ENCODE measurements at places on chromosomes 1 and 21. TPM values are rescaled to one million over a fixed set of nuclear protein-coding genes. Genes with fewer than 3 reads are reported as not detected.

- H3K4me1 ChIP-seq, result no peaks in the 10 kb centered on the region
- DNase-seq, result no peak
- H3K27ac ChIP-seq, result no peak overlapping the region
- no peaks in the 10 kb centered on the region for H3K27me3 ChIP-seq
- H3K36me3 ChIP-seq, result peaks cover 5% of the 10 kb centered on the region
Measured at GRCh38 chr1:116966791-116967190, 34.8 kb upstream of the CD101 start.

- H3K27ac ChIP-seq, result no peak overlapping the region
- H3K36me3 ChIP-seq, result no peaks in the 10 kb centered on the region
- no peaks in the 10 kb centered on the region for H3K4me1 ChIP-seq
- no peaks in the 10 kb centered on the region for H3K27me3 ChIP-seq
- no peak overlapping the region for H3K4me3 ChIP-seq
Measured at GRCh38 chr1:198678901-198679329, 40.1 kb downstream of the PTPRC start.

DNA sequence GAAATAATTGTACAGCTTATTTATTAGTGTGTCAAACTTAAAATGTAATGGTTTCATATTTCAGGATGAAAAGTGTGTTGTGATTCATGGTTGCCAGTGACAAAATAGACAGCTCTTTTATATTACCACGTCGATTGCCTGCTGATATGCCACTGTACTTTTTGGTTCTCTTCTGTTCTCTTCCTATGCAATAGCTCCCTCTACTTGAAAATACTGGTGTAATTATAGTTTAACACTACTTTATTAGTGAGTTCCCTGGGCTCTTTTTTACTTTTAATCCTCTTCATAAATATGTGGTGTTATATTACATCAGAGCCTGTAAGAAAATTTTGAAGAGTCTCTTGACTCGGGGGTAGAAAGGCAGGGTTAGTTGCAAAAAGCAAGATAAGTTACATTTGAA, 111.3 kb downstream of the PATJ start:
- H3K27me3 ChIP-seq, result no peaks in the 10 kb centered on the region
- H3K4me1 ChIP-seq, result no peaks in the 10 kb centered on the region
- H3K27ac ChIP-seq, result no peak overlapping the region
- no peaks in the 10 kb centered on the region for H3K36me3 ChIP-seq
- H3K4me3 ChIP-seq, result no peak overlapping the region

- no peak overlapping the region for H3K4me3 ChIP-seq
- no peaks in the 10 kb centered on the region for H3K27me3 ChIP-seq
- no peak overlapping the region for H3K27ac ChIP-seq
- peak; percentile 73 for DNase-seq
- no peaks in the 10 kb centered on the region for H3K4me1 ChIP-seq
Measured at GRCh38 chr1:51284487-51284954, 45.8 kb downstream of the TTC39A start.

GRCh38 chr1:153210206-153210605, 7.0 kb downstream of the LELP1 start:
- H3K27ac ChIP-seq, result no peak overlapping the region
- no peak for DNase-seq
- H3K4me3 ChIP-seq, result no peak overlapping the region
- no peaks in the 10 kb centered on the region for H3K27me3 ChIP-seq
- no peaks in the 10 kb centered on the region for H3K4me1 ChIP-seq

DNA sequence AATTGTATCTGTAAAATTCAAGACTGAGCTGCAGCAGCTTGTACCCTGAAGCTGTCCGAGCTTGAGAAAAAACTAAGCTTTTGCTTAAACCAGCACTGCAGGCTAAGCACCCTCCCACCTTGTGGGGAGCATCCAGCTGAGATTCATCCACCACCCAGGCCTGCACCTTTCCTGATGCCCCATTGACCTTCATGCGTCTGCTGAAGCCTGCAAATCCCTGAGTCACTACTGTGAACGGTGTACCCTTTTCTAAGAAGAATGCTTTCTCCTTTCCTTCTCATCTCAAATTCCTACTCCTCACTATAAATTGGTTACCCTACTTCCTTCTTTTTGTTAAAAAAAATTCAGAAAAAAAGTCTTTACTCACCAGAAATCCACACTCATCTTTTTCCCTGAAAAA, 90.9 kb upstream of the RGS18 start:
- H3K27ac ChIP-seq, result no peak overlapping the region
- no peak overlapping the region for H3K4me3 ChIP-seq
- H3K4me1 ChIP-seq, result no peaks in the 10 kb centered on the region
- no peaks in the 10 kb centered on the region for H3K36me3 ChIP-seq

Gene GPR157
- total RNA-seq, result 10.0 TPM

Gene PDC
- total RNA-seq, result not detected

- H3K27ac ChIP-seq, result no peak overlapping the region
- no peaks in the 10 kb centered on the region for H3K36me3 ChIP-seq
- no peak for DNase-seq
- H3K4me1 ChIP-seq, result peaks cover 16% of the 10 kb centered on the region
- no peak overlapping the region for H3K4me3 ChIP-seq
- H3K27me3 ChIP-seq, result no peaks in the 10 kb centered on the region
Measured at GRCh38 chr1:64523413-64524337, 53.7 kb downstream of the CACHD1 start.

All from lung (tissue), 17 donors.